ENCODE measurements at places on chromosomes 7 and 10.

DNA sequence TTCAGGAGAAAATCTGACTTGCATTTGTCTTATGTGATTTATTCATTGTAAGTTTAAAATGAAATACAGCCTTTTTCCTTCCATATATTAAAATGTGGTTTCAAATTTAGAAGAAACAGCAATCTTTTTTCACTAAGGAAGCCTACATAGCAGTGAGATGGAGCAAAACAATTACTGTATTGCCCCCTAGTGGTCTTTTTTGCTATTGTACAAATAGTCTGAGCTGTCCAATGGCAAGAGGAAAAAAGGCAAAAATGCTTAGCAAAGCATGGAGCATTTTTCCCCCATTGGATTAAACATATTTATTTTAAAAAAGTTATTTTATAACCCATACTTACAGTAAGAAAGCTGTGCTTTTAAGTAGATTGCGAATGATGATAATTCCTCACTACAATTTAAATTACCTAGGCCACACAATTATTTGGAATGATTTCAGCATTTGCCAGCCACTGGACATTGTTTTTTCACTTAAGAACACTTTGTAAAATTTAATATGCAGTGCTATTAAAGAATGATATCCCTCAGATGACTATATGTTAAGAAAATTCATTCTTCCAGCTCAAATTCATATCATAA, 119.5 kb downstream of the CPED1 start:
- peak; percentile 79 for DNase-seq

GRCh38 chr10:17326377-17326776, 98.3 kb downstream of the VIM start:
- no peak for DNase-seq

DNA sequence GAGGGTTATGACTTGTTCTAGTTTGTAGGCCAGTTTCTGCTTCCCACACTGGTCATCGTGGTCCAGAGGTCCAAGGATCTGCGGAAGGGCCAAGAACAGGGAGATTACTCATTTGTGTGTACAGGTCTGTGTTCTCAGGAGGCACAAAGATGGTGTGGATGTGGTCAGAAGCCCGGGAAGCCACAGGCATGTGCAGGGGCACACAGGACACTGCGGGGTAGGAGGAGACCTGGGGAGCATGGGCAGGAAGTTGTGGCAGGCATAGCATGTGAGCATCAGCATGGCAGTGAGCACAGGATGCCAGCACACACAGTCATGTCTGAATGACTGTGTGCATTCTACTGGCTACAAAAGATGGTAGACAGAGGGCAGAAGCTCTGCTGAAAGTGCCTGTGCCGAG, 445.8 kb downstream of the PLXNA4 start:
- DNase-seq = no peak

GRCh38 chr7:127390186-127390816, 2.2 kb downstream of the ZNF800 start:
- DNase-seq = no peak

- peak; percentile 23 for DNase-seq
Measured at GRCh38 chr7:96311967-96312366, 9.9 kb downstream of the SLC25A13 start.

DNA sequence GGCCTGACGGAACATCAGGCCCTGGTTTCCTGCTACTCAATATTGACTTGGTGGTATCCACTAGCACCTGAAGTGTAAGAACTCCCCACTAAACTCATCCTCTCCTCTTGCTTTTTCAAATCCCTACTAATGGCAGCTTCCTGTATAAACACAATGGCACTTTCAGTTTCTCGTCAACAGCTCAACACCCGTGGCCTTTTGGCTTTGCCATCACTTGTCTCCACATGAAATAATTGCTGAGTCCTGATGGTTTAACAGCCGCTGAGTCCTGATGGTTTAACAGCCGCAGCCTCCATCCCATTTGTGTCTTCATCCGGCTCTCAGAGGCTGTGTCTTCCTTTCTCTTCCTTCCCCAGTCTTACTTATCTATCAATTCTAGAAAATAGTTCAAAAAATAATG, 261.4 kb upstream of the PITRM1 start:
- DNase-seq = no peak

DNA sequence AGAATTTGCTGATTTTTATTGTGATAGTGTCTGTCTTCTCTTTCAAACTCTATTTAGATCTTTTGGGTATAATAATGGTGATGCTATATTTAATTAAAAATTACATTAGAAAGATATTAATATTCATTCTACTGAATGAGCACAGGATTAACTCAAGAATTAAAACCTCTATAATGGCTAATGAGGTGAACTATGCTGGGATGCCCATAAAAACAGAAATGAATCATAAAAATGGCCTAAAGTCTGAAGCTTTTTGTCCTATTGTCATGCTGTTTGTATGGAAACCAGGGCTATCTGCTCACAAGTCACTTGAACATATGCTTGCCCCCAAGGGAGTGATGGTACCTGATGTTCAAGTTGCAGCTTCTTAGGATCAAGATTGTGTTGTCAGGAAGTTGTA, 76.2 kb upstream of the ICA1 start:
- no peak for DNase-seq

DNA sequence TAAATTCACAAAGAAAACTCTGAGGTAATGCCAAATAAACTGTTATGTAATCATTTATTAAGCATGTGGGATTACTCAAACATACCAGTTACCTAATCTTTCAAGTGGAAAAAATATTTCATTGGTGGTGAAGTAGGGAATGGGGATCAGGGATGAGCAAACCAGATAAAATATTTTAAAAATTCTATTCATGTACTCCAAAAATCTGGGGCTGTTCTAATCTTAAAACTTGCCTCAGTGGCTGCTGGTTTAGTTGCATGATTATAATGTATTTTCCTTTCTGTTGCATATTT, 19.5 kb downstream of the LMOD2 start:
- no peak for DNase-seq

DNA sequence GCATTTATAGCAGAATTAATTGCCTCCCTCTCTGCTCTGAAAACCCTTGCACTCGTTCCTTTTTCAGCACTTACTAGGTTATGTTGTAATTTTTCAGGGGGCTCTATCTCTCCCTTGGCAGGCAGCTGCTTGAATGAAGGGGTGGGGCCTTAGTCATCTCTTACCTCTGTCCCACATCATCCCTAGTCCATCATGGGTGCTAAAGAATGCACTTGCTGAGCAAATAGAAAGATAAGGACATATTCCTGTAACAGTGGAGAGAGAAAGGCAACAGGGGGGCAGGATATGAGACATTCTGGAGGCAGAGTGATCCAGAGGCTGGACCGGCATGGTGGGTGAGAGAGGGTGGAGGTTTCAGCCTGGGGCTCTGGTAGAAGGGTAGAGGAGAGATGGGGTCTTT, 60.0 kb downstream of the MINDY4 start:
- no peak for DNase-seq

DNA sequence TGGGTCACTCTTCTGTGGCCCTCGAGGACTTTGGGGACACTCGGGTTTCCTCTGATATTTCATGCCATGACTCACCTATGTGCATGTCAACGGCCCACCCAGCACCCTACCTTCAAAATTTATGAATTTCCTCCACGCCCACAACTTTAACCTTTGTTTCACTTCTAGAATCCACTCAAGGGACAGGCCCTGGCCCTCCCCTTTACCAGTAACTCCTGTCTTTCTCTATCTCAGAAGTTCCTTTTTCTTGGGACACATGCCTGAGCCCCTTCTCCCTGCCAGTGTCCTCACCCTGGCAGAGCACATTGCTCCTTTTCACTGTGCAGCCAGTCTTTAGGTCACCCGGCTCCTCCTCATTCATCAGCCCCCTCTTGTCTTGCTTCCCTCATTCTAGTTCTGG, 282.5 kb upstream of the KLF6 start:
- no peak for DNase-seq

- DNase-seq = peak; percentile 67
Measured at GRCh38 chr7:100632951-100633717, 8.2 kb downstream of the TFR2 start.

- no peak for DNase-seq
Measured at GRCh38 chr7:138075350-138075749, 909 bp upstream of the AKR1D1 start.

DNA sequence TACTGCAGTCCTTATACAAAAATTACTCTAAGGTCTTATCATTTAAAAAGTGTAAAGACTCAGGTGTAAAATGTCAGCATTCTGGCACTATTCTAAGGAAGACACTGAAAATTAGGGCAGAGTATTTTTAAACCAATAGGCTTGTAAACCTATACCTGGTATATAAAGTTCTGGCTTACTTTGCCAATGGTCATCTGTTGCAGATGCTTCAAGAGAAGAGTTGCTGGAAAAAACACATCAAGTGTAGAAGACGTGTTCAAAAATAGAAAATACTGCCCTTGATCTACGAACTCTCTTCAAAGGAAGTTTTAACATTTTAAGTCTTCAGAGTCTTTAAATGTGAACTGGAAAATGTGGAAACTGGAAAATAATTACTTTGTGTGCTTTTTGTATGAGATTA, 23.9 kb downstream of the NT5C3A start:
- DNase-seq = no peak

DNA sequence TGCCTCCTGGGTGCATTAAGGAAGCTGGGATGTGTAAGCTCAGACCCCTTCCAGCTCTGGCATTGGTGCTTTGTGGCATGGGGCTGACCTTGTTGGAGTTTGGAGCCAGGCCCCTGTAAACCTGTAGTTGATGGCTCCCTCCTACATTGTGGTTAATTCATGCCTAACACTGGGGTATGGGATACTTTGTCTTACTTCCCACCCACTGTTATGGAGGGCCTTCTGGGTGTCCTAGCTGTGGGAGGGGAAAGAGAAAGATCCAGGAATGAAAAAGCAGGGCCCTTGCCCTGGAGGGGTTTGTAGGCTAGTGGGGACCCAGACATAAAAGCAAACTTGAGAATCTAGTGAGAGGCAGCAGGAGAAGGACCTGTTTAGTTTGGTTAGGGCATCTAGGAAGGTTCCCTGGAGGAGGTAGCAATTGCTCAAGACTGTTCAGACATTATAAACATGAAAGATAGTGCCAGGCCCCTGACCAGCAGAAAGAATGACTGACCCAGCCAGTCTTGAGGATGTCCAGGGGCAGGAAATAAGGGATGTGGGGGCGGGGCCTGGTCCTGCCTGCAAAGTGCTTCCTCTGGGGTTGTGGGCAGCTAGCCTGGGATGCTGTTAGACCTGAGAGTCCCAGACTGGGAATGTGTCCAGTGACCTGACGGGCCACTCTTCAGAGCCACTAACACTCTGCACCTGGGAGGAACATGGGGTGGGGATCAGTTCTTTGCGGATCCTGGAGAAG, 6.6 kb downstream of the ADAMTS14 start:
- no peak for DNase-seq

DNA sequence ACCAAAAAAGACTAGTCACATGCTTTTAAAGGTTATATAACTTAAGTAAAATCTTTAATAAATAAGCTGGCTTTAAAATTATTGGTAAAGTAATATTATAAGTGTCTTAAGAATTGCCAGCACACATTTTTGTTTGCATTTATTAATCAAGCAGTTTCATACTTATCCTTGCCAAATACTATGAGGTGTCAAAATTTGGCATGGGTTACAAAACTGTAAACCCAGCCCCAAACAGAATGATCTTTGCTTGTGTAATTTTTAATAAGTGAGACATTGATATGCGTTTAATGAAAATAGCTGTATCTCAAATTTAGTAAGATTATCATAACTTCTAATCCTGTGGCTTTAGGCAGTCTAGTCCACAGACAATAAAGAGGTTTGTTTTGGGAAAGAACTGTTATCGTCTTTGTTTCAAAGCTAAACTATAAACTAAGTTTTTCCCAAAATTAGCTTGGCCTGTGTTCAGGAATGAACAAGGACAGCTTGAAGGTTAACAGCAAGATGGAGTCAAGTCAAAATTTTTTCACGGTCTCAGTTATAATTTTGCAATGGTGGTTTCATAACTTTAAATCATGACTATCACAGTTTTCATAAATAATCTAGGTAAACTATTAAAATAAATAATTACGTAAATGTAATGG, 72.8 kb downstream of the ST8SIA6 start:
- no peak for DNase-seq

DNA sequence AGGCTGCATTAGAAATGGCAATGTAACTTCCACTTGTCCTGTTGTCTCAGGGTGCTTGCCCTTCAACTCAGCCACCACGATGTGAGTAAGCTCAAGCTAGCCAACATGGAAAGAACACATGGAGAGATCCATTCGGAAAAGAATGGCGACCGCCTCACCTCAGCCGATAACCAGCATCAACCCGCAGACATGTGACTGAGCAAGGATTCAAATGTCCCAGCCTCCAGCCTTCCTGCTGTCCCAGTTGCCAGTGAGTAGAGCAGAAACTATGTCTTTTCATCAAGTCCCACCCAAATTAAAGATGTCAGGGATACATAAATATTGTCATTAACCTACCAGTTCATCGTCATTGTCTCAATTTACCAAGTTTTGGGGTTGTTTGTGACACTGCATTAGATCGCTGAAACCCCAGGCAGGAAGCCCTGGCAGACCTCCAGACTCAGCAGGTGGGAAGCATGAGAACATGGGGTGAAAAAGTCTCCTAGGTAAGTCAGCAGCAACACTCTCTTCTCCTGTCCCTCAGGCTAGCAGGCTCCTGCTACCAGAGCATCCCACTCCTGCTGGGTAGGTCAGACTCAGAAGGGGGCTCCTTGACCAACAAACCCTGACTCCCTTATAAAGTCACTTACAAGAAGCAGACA, 67.0 kb downstream of the OSBPL3 start:
- peak; percentile 35 for DNase-seq

GRCh38 chr10:123906296-123906695, 14.7 kb upstream of the CPXM2 start:
- DNase-seq = no peak

- DNase-seq = no peak
Measured at GRCh38 chr7:133744451-133744850, 382.7 kb upstream of the LRGUK start.

- peak; percentile 70 for DNase-seq
Measured at GRCh38 chr10:69515699-69516259, 57.4 kb downstream of the NEUROG3 start.

DNA sequence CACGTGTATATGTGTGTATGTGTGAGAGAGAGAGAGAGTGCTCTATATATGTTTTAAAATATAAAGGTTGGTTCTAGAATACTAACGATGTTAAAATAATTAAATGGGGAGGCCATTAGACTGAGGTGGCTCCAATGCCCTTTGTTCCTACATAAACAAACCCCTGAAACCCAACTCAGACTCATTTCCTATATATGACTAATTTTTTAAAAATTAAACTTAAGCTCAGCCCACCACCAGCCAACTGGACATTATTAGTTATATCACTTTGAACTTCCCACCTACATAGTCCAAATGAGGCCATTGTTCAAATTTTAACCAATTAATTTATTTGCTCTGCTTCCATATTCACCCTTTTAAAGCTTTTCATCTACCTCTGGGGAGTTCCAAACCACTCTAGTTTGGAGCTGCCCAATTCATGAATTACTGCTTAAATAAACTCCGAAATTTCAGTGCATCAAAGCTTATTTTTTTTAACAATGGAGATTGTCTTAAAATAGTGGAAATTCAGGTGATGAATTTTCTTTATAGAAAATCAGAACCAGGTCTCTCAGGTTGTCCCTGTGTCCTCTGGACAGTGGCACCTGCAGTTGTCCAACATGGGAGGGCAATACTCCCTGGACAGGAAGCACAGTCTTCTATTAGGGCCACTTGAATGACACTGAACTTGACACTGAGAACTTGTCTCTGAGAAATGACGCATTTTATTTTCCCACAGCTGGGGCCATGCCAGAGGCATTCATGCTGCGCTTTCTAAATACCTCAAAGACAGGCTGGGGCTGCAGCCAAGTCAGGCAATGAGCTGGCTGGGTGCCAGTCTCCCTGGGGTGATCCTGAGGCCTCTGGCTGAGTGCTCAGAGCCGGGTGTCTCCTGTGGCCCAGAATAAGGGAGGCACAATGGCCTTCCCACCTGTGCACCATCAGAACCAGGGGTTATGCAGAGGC, 109.5 kb upstream of the TMEM72 start:
- no peak for DNase-seq

GRCh38 chr7:85336086-85336485, 149.2 kb upstream of the SEMA3D start:
- no peak for DNase-seq
